ENCODE measurements at places on chromosomes 3 and 15.

GRCh38 chr15:80072285-80072994, 13.0 kb downstream of the ZFAND6 start:
- peak; percentile 50 for DNase-seq

DNA sequence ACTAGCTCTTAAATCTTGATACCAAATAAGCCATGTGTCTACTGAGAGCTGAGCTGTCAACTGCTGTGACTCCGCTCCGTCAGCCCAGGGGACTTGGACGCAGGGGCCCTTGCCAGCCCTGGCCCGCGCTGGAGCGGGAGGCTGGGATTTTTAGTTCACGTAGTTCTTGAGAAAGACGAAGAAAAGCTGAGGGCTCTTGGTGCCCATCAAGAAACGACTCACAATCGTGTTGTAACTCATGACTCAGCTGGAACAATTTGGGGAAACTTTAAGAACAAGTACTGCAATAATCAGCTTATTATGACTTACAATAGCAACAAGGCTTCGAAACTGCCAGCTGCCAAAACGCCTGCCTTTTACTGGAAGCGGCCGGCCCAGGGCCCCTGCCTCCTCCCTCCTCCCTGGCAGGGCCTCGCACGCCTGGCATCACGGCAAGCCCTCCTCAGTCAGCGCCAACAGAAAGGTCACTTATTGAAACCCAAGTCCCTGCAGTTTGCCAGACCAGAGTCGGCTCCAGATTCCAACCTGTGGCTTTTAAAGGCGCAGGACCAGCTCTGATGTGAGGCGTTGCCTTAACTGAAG, 60.3 kb downstream of the RGMA start:
- DNase-seq = no peak

- no peak for DNase-seq
These were observed 116.7 kb downstream of the XXYLT1 start for GRCh38 chr3:195154111-195154791.

DNA sequence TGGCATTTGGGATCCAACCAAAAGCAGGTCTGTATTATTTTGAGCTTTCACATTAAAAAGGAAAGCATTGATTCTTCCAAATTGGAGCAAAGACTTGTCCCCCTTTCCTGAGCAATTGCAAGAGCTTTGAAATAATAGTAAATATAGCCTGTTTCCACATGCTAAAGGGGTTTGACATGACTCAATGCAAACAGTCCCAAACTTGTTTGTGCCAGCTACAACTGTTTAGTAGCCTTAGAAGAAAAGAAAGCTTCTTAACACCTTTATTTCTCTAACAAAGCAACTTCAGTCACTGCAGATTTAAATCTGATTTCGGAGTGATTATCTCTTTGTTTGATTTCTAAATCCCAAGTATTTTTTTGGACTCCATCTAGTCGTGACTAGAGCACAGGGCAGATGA, 180.2 kb downstream of the SEMA6D start:
- no peak for DNase-seq

- DNase-seq = no peak
These were observed 10.3 kb upstream of the IL12A start for GRCh38 chr3:159978353-159978752.

DNA sequence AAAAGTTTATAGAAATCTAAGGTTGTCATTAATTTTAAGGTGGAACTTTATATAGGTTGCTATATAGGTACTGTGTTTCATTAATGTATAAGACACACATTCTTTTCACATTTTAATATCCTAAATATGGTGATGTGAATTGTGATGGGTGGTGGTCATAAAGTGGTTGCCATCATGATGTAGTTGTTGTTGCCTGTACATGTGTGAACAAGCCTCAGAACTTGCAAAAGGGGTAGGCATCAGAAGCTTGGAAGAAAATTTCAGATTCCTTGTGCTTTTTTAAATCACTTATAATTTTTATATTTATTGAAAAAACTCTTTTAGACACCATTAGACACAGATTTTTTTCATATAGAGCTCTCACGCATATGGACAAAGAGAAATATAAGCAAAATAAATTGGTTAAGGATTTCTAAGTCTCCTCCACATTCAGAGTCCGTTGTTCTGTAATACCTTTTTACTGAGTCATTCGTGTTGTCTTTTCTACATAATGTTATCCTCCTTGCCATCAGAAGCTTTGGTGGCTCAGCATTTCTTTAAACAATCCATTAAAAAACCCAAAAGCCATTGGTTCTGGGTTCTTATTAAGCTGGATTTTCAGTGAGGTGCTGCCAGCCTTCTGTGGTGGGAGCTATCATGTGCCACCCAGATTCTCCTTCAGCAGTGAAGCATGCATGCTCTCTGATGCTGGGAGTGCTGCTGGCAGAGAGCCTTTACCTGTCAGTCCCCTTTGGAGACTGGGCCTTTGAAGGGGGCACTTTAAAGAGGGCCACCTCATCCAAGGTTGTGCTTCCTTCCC, 140.4 kb upstream of the GALNT15 start:
- no peak for DNase-seq

GRCh38 chr15:62895139-62895866, 147.2 kb upstream of the TPM1 start:
- DNase-seq = no peak

DNA sequence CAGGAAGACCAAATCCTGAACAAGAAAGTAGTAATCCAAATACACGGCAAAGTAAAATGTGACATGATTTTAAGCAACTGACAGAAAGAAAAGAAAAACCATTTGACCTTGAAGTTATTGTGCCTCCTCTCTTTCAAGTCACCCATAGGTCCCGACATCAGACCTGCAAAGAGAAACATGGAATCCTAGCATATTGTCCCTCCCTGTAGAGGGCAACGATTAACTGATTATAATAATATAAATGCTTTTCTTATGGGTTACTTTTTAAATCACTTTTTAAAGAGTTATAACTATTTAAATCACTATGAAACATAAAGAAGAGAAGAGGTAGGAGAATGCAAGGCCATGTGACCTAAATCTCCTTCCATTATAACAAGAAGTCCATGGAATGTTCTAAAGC, 143.2 kb upstream of the LIPC start:
- DNase-seq = no peak

DNA sequence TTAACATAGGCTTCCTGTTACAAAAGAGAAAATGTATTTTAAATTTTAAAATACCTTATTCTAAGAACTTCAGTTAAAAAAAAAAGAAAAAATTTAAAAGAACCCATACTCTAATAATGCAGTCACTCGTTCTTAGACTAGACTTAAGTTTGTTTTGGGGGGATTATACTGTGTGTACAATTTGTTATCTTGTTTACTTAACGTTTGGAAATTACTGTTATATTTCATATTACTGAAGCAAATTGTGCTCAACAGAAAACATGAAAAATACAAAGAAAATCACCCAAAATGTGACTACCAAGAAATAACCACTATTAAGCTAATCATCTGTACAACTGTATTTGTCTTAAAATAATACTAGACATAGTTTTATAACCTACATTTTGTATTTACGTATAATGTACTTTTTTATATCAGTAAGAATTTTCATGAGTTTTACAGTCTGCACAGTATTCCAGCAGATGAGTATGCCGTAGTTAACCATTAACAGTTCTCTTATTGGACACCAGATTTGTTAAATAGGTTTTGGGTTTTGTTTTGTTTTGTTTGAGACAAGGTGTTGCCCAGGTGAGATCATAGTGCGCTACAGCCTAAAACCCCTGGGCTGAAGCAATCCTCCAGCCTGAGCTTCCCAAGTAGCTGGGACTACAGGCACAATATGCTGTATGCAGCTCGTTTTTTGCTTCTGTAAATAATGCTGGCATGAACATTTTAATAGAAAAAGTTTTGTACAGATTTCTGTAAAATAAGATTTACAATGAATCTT, 88.8 kb upstream of the CHD2 start:
- DNase-seq = no peak

DNA sequence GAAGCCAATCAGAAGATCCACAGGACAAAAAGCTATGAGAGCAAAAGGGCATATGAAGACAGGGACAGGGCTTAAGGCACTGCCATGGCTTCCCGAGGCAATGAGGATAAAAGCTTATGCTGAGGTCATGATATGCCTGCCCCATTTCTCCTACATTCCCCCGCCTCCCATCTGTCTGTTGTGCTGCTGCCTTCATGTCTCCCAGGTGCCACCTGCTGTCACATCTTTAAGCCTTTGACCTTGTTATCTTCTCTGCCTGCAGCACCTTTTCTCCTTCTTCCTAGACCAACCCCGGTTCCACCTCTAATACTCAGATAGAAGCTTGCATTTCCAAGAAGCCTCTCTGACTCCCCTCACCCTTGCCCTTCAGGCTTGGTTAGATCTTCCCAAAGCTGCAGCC, 213.8 kb downstream of the ARRDC4 start:
- DNase-seq = no peak

GRCh38 chr3:186281176-186281575, 80.9 kb downstream of the DGKG start:
- no peak for DNase-seq

DNA sequence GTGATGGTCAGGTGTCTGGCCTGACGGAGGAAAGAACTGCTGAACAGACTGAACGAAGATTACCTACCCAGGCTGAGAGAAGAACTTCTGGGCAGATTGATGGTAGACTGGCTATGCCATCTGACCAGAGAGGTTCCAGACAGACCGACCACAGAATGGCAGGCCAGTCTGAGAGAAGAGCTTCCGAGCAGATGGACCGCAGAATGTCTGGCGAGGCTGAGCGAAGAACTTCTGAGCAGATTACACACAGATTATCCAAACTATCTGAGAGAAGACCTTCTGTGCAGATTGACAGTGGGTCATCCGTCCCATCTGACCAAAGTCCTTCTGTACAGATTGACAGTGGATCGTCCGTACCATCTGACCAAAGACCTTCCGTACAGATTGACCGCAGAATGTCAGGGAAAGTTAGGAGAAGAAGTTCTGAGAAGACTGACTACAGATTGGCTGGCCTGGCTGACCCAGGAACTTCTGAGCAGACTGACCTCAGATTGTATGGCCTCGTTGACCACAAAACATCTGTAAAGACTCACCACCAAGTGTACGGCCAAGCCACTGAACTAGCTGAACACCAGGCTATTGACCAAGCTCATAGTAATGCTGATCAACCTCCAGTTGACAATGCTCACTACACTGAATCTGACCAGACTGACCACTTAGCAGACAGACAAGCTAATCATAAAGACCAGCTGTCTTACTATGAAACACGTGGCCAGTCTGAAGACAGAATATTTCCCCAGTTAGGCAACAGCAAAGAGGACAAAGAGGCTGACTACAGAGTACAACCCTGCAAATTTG, 812 bp downstream of the TEX55 start:
- DNase-seq = no peak

- DNase-seq = no peak
These were observed 4.9 kb upstream of the NUP210 start for GRCh38 chr3:13424865-13425617.

DNA sequence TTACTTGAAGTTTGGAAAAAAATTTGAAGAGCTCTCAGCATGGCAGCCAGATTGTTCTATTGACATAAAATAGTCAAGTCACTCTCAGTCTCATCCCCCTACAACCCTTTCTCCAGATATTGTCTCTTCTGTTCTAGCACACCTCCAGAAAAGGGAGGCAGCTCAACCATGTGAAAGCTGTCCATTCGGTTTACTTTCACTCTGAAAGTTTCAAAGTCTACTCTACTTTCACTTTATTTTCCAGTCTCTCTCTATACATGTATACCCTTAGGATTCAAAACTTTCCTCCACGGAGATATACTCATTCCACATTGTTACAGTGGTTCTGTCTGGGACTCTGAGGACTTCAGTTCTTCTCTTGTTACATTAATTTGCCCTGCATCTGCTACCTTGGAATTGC, 111.0 kb upstream of the STAC start:
- no peak for DNase-seq

- no peak for DNase-seq
These were observed 406.8 kb upstream of the ZNF385D start for GRCh38 chr3:22157848-22158247.

- peak; percentile 36 for DNase-seq
These were observed 53.4 kb upstream of the EIF5A2 start for GRCh38 chr3:170961616-170962400.

DNA sequence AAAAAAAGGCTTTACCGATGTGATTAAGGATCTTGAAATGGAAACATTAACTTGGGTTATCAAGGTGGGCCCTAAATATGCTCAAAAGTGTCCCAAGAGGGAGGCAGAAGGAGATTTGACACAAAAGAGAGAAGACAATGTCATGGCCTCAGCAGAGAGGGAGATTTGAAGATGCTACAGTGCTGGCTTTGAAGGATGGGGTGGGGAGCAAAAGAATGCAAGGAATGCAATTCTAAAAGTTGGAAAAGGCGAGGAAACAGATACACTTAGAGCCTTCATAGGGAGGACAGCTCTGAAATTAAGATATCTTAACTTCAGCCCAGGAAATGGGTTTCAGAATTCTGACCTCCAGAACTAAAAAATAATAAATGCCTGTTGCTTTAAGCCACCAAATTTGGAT, 314.5 kb upstream of the CCDC54 start:
- no peak for DNase-seq

DNA sequence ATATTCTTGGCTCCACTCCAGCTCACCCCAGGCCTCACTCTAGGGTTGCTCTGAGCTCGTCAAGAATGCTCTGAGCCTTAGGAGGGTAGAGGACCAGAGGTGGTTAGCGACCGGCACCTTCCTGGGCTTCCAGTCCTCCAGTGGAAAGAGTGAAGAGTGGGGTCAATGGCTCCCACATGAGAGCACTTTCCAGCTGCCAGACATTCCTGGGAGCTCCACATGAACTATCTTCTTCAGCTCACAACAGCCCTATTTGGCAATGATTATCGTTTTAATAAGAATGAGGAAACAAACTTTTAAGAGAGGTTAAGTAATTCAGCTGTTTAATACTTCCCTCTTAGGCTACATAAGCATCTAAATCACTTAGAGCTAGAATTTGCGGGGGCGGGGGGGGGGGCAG, 139.3 kb downstream of the STT3B start:
- DNase-seq = no peak

DNA sequence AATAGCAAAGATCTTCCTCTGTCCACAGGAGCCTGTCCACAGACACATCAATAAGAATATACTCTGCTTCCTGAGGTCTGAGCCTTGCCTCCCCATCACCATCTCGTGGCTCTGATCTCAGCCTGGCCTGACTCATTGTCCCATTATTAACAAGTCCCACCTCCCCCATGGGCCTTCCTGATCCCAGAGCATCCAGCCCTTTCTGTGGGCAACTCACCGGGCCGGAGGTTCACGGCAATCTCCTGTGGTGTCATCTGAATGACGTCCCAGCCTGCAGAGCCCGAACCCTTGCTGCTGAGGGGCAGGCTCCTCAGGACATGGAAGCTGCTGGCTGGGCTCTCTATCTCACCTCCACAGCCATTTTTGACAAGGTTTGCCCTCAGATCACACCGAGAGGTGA, 28.1 kb downstream of the ITGB5 start:
- DNase-seq = no peak

- no peak for DNase-seq
These were observed 502 bp downstream of the DPH3 start for GRCh38 chr3:16264174-16264707.

GRCh38 chr3:25581823-25582222, 82.9 kb downstream of the TOP2B start:
- no peak for DNase-seq

GRCh38 chr15:97457203-97457847, 503.2 kb upstream of the ARRDC4 start:
- no peak for DNase-seq

Data from renal cortex interstitium (tissue), 15 donors.